GM19239 (cell line): ENCODE measurements at places on chromosomes 1 and 21.

DNA sequence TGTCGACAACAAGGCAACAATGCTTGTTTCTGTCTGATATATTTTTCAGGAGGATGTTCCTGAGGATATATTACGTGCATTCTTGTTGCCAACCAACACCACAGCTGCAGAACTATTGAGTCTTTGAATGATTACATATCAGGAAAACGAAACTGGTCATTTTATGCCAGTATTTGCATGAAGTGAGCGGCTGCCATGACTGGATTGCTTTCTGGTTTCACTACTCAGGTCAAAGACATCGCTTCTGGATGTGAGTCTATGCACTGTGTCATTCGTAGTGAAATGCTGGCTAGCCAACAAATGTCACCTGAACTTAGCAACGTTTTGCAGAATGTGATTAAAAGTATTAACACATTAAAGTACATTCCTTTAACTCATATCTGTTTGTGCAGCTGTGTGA lies 35.8 kb upstream of the OLFM3 start:
- no peak for DNase-seq

GRCh38 chr1:40438391-40439015 lies 11.8 kb upstream of the ZFP69B start:
- no peak for DNase-seq

DNA sequence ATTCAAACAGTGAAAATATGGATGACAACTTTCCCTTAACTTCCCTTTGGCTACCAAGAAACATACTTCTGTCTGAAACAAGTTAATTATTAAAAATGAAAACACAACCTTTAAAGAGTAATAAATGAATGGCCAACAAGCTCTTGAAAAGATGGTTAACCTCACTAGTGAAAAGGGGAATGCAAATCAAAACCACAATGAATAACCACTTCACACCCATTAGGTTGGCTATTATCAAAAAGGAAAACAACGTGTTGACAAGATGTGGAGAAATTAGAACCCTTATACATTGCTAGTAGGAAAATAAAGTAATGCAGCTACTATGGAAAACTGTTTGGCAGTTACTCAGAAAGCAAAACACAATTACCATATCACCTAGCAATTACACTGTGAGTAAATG lies 14.1 kb downstream of the COP1 start:
- DNase-seq: no peak

- DNase-seq: no peak
Observed at GRCh38 chr1:246597340-246597739, 31.1 kb downstream of the CNST start.

- no peak for DNase-seq
Observed at GRCh38 chr1:43253876-43254275, 15.9 kb upstream of the TMEM125 start.

DNA sequence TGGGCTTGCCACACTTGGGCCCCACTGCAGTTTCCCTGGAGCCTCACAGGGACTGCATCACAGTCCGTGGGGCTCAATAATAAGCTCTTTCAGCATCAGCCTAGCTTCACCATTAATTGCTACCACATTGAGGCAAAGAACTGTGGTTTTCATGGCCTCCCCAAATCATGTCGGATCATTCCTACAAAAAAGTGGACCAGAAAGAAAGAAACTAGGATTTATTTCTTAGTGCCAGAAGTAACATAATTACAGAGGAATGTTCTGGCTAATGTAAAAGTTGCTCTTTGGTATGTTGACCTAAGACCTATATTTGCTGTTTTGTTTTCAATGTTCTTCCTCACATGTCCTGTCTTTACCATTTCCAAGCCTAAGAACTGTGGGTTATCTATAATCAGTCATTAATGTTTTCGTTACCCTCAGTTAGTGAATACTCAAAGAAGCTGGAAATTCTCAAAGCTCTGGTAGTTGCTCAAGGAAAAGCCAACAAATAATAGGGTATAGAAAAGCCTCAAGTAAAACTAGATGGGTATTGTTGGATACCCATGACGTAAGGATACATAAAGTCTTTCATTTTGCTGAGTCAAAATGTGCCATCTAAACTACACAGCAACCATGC lies 173.9 kb downstream of the LTN1 start:
- no peak for DNase-seq
